ENCODE measurements at places on chromosomes 1 and 21. TPM values are rescaled to one million over a fixed set of nuclear protein-coding genes. Genes with fewer than 3 reads are reported as not detected.

GRCh38 chr1:1543706-1544099, 3.3 kb upstream of the TMEM240 start:
- DNase-seq: no peak

DNA sequence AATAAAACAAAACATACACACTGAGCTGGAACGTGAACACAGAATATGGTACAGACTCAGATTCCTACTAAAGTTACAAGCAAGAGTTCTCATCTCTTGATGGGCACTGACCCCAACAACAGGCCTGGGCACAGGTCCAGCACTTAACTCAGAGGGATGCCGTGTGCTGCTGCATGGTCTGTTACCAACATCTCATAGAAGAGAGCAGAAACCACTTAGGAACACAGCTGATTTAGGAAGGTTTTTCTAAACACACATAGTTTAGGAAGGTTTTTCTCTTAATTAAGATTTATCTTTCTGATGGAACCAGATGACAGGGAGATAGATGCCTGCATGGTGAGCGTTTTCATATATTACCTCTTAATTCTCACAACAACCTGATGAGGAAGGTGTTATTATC, 1.5 kb downstream of the GCLM start:
- peak; percentile 57 for DNase-seq

DNA sequence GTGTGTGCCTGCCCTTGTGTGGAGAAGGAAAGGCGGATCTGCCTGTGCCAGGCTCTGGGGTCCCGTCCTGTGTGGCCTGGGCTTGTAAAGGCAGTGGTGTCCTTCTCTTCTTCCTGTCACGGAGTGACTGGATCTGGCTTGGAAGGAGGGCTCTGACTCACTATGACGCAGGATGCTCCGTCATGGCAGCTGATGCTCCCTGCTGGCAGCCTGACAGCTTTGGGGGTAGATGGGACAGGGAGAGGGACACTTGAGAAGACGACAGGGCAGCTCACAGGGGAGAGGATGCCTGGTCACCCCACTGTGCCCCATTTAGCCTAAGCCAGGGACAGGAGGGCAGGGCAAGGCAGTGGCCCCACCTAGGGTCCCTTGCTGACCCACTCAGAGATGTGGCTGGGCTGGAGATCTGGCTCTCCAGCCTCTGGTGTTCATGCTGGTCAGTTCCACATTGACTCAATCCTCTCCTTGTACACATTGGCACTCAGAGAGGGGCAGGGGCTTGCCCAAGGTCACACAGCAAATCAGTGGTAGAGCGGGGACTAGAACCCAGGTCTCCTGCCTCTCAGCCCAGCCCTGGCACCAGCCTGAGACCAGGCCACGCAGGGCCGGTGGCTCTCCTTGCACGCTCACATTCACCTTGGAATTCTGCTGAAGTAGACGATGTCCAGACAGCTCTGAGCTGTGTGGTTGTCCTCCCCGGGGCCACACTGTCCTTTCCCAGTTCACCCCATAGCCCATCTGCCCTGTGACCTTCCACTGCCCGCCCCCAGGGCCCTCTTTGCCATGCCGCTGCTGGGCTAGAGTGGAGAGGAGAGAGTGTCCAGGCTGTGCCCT, 2.8 kb upstream of the FAM131C start:
- peak; percentile 94 for DNase-seq

DNA sequence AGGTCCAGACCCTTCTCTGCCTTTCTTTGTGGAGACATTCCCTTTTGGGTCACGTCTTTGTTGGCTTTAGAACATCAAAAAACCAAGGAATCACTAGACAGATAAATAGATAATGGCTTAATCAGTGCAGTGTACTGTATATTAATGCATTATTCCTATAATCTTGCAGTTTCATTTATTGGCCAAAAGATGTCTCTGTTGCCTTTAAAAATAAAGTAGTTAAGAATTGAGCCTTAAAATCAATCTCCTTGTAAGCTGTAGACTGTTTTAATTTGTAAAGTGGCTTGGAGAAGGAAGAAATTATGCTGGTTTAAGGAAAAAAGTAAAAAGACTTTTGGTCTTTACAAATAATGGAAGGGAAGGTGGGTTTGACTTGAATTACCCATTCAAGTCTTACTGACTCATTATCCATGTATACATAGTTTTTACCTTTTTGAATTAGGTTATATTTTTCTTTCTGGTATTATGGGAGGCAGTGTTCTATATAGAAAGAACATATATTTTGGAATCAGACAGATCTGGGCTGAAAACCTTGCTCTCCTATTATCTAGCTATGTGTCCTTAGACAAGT, 84.6 kb downstream of the VPS13D start:
- no peak for DNase-seq

DNA sequence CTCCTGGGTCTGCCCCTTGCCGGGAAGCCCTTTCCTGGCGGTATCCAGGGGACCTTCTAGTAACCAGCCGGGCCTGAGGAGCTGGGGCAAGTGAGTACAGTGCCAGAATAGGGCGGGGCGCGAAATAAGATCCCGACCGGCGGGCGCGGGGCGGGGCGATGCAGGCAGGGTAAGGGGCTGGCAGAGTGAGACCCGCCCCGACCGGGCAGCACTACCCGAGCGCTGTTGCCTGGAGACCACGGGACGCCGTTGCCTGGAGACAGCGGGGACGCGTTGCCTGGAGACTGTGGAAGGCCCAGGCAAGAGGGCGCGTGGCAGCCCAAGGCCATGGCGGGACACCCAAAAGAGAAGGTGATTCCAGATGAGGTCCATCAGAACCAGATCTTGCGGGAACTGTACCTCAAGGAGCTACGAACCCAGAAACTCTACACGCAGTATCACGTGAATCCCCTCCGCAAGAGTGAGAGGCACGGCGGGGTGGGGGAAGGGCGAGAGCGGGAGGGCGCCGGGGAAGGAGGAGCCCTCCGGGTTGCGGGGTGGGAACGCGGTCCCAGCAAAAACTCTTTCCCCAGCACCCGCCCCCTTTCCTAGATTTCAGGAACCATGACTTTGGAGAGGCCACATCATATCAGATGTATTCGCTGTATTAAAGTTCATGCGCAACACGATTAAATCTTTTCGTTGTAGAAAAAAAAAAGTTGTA, 24.3 kb downstream of the EBNA1BP2 start:
- peak; percentile 47 for DNase-seq

DNA sequence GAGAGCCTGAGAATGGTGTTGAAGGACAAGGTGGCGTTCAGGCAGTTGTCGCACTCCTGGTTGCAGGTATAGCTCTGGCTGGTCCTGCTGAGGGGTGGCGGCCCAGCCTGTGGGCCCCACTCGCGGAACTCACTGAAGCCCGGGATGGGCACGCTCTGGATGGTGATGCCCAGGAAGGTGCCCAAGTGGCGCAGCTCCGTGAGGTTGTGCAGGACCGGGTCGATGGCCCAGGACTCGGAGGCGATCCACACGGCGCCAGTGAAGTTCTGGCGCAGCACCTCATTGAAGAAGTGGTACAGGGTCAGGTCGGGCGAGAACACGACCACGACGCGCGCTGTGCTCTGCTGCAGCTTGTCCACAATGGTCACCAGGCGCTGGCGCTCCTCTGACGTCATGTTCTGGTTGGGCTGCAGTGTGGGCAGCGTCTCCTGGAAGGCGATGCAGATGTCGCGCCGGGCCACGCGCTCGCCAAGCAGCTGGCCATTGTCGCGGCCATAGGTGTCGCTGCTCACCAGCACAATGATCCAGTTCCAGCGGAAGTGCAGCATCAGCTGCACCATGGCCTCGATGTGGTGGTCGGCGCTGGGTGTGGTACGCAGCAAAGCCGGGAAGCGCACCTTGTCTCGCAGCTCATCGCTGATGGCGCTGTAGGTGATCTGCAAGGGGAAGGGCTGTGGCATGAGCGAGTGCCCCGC, 5.0 kb downstream of the TAS1R2 start:
- no peak for DNase-seq

DNA sequence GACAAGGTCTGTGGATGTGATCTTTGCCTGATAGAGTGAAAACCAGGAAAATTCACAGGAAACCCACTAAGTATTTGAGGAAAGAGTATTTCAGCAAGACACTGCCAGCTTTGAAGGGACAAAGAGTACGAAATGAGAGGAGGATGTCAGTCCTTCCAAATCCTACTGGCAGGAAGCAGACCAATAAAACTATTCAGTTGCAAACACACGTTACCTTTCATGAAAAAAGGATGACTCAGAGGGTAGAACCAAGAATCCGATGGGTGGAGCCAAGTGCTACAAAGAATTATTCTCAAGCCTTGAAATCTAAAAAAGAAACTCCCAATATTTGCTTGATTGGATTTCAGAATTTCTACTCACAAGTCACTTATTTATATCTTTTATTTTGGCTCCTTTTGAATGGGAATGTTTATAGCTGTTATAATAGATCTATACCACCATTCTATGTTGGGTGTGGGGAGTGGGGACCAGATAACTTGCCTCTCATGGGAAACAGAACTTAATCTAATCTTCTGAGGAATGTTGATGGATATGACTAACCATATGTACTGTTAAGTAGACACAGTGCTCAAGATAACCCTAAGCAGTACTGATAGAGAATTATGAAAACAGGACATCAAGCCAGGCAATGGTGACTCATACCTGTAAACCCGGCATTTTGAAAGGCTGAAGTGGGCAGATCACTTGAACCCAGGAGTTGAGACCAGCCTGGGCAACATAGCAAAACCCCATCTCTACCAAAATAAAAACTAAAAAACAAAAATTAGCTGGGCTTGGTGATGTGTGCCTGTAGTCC, 19.3 kb upstream of the HEATR1 start:
- DNase-seq: peak; percentile 58

- peak; percentile 55 for DNase-seq
Observed at GRCh38 chr1:25715888-25716287, 84.1 kb upstream of the SELENON start.

DNA sequence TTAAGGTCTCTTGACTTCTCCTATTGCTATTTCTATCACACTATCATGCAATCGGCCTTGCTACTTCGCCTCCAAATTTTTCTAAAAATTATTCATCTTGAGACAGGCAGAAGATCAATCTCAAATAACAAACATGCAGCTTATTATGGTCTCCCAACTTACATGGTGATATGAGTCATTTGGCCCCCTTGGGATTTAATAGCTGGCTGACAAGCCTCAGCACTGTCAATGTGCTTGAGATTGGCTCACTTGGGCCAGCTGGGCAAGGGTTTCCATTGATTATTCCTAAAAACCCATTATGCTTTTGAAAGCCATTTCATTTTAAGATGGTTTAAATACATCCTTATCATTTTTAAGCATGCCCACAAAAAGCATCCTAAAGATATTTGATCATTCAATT, 224.5 kb upstream of the NFIA start:
- no peak for DNase-seq

DNA sequence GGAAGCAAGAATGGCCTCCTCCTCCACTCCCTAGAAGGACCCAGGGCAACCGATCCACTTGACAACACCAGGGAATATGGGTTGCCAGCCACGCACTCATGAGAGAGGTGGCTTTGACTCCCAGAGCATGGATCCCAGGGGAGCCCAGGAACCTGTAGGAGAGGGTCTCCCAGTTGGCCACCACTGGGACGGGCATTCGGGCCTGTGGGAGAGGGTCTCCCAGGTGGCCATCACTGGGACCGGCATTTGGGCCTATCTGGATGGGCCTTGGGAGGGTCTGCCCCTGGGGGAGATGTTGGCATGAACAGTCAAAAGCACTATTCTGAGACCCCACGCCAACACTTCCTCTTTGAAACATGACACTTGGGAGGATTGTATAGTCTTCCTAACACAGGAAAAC, 565 bp downstream of the TFF1 start:
- DNase-seq: no peak

DNA sequence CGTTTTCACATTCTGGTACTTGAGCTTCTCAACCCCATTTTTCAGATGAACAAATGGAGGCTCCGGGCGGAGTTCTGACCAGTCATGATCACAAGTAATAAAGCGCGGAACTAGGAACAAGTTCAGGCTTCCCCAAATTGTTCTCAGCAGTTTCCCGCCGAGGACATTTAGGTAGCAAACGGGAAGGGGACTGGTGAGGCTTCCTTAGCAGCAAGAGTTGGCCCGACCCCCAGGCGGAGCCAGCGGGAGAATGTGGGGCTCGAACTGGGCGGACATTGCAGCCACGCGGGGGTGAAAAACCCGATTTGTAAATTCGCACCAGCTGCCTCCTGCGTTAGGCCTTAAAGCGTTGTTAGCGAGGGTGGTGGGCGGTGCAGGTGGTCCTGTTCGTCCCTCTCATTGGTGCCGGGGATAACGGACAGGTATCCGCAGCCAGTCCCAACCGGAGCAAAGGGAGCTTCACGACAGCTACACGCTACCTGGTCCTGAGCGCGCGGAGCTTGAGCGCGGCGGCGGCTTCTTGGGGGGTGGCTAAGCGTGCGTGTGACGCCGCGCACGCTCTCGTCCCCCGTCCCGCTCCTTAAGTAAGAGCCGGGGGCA, 15.3 kb downstream of the SEMA6C start:
- no peak for DNase-seq

DNA sequence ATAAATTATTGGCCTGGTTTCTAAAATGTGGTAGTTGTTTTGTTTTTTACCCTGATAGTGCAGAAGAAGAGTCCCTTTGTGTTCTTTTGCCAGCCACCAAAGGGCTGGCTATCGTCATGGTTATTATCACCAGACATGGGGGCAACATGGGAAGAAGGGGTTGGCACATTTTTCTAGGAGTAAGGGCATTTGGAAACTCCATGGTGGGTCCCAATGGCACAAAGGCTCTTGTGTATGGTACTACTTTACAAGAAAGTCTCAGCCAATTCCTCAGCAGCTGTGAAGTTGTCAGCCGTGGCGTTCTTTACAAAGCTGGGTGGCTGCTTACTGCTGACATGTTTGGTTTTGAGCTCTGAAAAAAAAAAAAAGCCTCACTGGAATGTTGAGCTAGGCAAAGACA, 330.4 kb upstream of the ESRRG start:
- no peak for DNase-seq

- DNase-seq: no peak
Observed at GRCh38 chr1:48692235-48692634, 84.5 kb downstream of the BEND5 start.

GRCh38 chr1:96370757-96371156, 350.8 kb upstream of the PTBP2 start:
- peak; percentile 88 for DNase-seq

DNA sequence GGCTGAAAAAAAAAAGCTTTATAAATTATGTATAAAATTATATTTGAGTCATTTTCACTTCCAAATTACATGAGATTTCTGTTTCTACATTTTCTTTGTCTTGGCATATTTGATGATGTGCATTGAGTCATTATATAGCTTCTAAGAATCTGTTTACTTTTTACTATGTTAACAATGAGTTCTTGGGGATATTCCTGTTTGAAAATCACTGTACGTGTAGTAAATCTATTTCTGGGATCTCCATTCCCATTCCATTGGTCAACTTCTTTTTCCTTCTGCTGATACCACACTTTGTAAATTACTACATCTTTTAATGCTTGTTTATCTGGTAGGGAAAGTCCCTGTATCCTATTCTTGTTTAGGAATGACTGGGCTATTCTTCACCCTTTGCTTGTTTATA, 43.6 kb downstream of the TNFRSF9 start:
- no peak for DNase-seq

GRCh38 chr1:48760857-48761256, 15.8 kb downstream of the BEND5 start:
- DNase-seq: no peak

The NTMT2 gene
- not detected for total RNA-seq

The DIO1 gene
- not detected for total RNA-seq

The CXADR gene
- 14.3 TPM for total RNA-seq

The PTGS2 gene
- total RNA-seq: 4.0 TPM

The TMEM125 gene
- not detected for total RNA-seq

The USH2A gene
- under 0.01 TPM for total RNA-seq

The MAP1LC3C gene
- not detected for total RNA-seq

The PKLR gene
- not detected for total RNA-seq

The TMCO4 gene
- total RNA-seq: 13.1 TPM
